Activated CD8-positive, alpha-beta memory T cell treated with anti-CD3 and anti-CD28 coated beads, Interleukin-2, amount 10 ng/mL, durations not matched to agents 7 days and 5 days (primary cell): ENCODE measurements at places on chromosomes 11 and 22.

DNA sequence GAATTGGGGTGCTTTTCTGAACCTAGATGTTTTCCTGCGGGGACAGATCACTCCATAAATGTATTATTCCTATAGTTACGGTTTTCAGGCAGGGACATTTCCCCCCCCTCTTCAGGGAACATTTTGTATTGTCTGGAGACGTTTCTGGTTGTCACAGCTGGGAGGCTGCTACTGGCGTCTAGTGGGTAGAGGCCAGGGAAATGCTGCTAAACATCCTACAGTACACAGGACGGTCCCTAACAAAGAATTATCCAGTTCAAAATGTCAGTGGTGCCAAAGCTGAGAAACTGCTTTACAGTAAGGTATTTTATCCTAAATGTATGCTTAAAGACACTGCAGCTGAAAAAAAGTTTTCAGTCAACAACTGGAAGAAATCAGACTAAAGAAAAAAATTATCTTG, 19.4 kb downstream of the PIWIL4 start:
- H3K27ac ChIP-seq = no peak overlapping the region
- no peaks in the 10 kb centered on the region for H3K36me3 ChIP-seq
- no peak for DNase-seq
- no peak overlapping the region for H3K4me3 ChIP-seq
- no peaks in the 10 kb centered on the region for H3K27me3 ChIP-seq

DNA sequence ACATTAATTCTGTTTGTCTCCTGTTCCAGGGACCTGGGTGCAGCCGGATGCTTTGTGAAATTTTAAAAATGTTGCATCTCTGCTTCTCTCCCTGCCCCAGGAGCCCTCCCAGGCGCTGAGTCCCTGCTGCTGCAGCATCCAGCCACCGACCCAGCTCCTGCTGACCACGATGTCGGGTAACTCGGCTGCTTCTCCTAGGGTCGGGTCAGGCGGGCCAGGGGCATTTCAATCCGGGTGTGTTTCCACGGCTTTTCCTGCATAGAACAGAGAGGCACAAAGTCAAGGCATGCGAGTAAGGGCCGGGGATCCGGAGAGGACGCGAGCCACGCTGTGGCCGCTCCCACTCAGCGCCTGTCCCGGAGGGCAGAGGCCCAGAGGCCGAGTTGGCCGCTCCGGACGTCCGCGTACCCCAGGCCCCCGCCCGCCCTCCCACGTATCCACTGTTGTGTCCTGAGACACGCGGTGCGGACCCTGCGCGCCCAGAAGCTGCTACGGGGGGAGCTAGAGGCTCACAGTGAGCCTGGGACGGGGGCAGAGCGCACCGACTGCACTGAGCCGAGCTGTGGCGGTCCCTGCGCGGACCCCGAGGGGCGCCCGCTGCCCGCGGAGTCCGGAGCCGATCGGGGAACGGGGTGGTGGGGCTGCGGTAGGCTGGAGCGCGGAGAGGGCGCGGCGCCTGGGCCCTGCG, at the start of gene POU2AF3:
POU2AF3 (plus strand) TSS at position 134 of the 688 bp plus-strand sequence; CDS start at position 170, 36 bp downstream.
- peaks cover 61% of the 10 kb centered on the region for H3K27me3 ChIP-seq
- no peak within 1 kb of the TSS for H3K27ac ChIP-seq
- H3K4me3 ChIP-seq = no peak within 1 kb of the TSS
- no peak for DNase-seq

DNA sequence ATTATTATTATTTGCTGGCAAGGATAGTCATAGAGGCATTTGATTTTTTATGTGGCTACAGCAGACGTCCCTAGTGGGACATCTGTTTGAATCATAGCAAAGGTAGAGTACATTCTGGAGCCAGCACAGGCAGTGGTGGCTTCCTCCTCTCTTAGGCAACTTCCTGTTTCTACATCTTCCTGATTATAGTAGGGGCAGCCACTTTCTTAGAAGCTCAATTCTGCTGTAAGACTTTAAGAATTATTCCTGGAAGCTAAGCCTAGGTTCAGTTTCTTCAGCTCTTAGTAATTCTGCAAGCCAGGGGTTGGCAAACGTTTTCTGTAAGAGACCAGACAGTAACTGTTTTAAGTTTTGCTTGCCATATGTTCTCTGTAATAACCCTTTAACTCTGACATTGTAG, 129.3 kb upstream of the TENM4 start:
- no peaks in the 10 kb centered on the region for H3K27me3 ChIP-seq
- H3K4me1 ChIP-seq = peaks cover 17% of the 10 kb centered on the region

GRCh38 chr11:60989093-60989650, 17.7 kb downstream of the CD6 start:
- H3K36me3 ChIP-seq = peaks cover 44% of the 10 kb centered on the region
- peak overlapping the region; percentile 89 for H3K27ac ChIP-seq
- DNase-seq = no peak
- no peak overlapping the region for H3K4me3 ChIP-seq
- H3K4me1 ChIP-seq = peaks cover 84% of the 10 kb centered on the region

DNA sequence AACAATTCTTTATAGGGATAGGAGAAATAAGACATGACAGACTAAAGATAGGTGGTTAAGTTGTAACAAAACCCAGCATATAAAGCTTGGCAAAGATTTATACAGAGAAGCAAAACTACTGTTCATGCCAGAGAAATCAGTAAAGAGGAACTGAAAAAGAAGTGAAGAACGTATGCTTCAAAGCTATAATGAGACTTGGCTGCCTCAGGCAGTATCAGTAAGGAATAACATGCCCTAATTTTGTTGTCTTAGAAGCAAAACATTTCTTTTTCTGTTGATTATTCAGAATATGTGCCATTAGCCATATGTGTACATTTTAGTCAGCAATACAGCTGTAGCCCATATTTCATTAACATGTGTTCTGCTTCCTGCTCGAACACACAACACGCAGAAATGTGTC, 403.2 kb downstream of the NELL1 start:
- H3K4me1 ChIP-seq = no peaks in the 10 kb centered on the region
- no peaks in the 10 kb centered on the region for H3K27me3 ChIP-seq
- H3K27ac ChIP-seq = no peak overlapping the region
- no peak for DNase-seq
- no peaks in the 10 kb centered on the region for H3K36me3 ChIP-seq
- no peak overlapping the region for H3K4me3 ChIP-seq

GRCh38 chr22:23248583-23248982, 68.3 kb downstream of the BCR start:
- no peaks in the 10 kb centered on the region for H3K27me3 ChIP-seq
- no peak overlapping the region for H3K4me3 ChIP-seq
- no peak overlapping the region for H3K27ac ChIP-seq
- no peak for DNase-seq
- peaks cover 53% of the 10 kb centered on the region for H3K4me1 ChIP-seq

DNA sequence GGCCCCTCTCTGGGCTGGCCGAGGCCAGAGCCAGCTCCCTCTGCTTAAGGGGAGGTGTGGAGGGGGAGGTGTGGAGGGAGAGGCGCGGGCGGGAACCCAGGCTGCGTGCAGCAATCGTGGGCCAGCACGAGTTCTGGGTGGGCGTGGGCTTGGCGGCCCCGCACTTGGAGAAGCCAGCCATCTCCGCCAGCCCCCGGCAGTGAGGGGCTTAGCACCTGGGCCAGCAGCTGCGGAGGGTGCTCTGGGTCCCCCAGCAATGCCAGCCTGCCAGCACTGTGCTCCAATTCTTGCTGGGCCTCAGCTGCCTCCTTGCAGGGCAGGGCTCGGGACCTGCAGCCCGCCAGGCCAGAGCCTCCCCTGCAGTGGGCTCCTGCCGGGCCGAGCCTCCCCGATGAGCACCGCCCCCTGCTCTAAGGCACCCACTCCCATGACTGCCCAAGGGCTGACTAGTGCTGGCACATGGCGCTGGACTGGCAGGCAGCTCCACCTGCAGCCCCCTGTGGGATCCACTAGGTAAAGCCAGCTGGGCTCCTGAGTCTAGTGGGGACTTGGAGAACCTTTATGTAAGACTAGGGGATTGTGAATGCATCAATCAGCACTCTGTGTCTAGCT, 96.7 kb upstream of the OR9G4 start:
- no peak for DNase-seq
- no peak overlapping the region for H3K27ac ChIP-seq
- no peaks in the 10 kb centered on the region for H3K27me3 ChIP-seq
- H3K36me3 ChIP-seq = no peaks in the 10 kb centered on the region
- no peaks in the 10 kb centered on the region for H3K4me1 ChIP-seq
- no peak overlapping the region for H3K4me3 ChIP-seq

GRCh38 chr22:50670914-50671538, 1.6 kb upstream of the SHANK3 start:
- H3K27me3 ChIP-seq = peaks cover 59% of the 10 kb centered on the region
- H3K4me1 ChIP-seq = peaks cover 6% of the 10 kb centered on the region
- H3K27ac ChIP-seq = no peak overlapping the region

GRCh38 chr22:33848251-33848650, 72.0 kb downstream of the LARGE1 start:
- H3K36me3 ChIP-seq = no peaks in the 10 kb centered on the region
- no peak overlapping the region for H3K4me3 ChIP-seq
- no peaks in the 10 kb centered on the region for H3K27me3 ChIP-seq
- no peak for DNase-seq
- no peak overlapping the region for H3K27ac ChIP-seq
